ENCODE measurements at places on chromosomes 7 and 10. TPM values are rescaled to one million over a fixed set of nuclear protein-coding genes. Genes with fewer than 3 reads are reported as not detected.

GRCh38 chr10:48516911-48517310 lies 88.0 kb downstream of the ARHGAP22 start:
- no peak for DNase-seq

- no peak for DNase-seq
These were observed 30.3 kb downstream of the GSTO2 start for GRCh38 chr10:104299031-104299904.

DNA sequence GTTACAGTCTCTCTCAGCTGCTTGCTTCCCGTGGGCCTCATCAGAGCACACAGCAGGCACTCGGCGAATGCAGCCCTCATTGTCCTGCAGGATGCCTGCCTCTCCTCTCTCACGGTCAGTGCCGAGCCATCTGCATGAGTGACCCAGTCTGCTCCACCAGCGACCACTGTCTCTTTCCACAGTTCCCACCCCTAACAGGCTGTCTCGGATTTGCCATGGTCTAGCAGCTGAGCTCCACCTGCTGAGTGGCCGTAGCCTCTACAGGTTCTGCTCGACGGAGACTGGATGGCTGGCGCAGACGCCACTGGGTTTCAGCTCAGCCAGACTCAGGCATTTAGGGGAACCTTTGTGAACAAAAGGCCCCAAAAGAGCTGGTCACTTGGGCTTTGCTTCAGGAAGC lies 209.4 kb upstream of the FOXK1 start:
- no peak for DNase-seq

- DNase-seq: no peak
These were observed 26.0 kb downstream of the CYTH3 start for GRCh38 chr7:6246251-6246917.

GRCh38 chr7:52659178-52659577 lies 376.3 kb upstream of the POM121L12 start:
- DNase-seq: no peak

DNA sequence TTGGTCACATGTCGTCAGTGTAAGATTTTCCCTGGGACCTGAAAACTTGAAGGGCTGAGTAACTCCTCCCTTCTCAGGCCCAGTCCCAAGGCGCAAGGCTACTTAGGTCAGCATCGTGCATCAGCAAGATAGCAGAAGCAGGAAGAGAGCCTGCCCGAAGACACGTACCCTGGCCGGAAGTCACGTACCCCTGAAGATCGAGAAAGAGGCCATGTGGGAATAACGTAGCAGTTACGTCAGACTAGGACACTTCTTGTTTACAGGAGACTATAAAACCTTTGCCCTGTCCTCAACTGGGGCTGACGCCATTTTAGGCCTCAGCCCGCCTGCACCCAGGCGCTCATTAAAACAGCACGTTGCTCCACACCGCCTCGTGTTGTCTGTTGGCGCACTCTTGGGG lies 114.3 kb upstream of the GALNT17 start:
- no peak for DNase-seq

DNA sequence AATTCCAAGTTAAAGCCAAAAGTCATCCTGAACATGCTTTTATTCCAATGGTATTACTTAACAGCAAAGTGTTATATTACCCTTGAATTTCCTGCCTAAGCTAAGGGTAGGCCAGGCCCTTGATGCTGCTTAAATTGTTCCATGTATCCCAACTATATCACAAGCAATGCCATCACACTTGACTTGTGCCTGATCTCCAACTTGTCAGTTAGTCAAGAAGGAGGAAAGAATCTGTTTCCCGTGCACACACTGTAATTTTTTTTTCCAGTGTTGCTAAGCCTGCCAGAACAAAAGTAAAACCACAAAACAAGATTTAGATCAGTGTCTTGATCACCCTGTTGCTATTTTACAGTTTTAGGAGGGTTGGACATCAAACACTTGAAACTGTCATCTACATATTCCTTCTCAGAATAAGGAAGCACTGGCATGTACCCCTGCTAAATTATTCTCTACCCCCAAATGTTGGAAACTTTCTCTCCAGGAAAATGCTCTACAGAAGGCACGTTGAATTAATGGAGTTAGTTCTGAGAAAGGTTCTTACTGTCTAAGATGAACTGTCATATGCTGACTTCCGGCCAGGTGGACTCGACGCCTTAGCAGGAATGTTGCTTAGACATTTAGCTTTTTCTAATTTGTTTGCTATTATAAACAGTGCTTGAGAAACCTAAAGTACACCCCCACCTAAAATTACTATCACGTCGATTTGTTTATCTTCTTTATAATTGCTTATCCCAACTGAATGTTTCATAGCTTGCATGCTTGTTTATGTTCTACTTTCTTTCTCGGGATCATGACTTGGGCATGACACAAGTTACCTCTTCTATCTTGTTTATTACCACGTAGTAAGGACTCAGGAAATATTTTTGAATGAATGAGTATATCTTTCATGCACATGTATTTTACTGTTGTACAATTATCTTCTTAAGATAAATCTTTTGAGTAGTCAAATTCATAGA lies 105.5 kb upstream of the ZNF438 start:
- no peak for DNase-seq

DNA sequence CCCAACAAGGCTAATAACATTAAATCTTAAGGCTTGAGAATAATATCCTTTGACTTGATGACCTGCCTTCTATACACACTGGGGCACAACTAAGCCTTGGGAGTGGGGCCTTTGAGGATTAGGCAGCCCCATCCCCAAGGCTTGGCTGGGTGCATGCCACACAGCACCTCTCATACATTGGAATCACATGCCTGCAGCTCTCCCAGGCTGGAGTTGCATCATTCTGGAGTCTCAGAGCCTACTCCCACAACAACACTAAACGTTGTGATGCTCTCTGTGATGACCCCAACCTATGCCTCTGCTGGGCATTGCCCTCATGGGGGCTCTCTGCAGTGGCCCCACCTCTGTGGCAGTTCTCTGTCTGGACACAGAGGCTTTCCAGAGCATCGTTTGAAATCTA lies 31.9 kb upstream of the SGCE start:
- no peak for DNase-seq

DNA sequence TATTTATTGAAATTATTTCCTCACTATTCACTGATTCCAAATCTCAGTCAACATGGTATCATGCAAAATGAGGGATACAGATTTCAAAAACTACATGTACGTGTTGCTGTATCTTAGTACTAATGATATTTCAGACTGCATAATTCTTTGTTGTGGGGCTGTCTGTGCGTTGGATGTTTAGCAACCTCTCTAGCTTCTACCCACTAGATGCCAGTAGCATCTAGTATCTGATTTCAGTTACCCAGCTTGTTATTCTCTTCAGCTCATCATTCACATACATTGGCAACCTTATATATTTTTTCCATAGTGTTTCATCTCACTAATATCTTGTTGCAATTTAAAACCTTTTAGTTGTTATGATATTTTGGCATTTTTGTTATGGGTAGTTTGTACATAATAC lies 22.5 kb upstream of the WASL start:
- no peak for DNase-seq

- DNase-seq: peak; percentile 48
These were observed 99.5 kb downstream of the HIP1 start for GRCh38 chr7:75639071-75639885.

DNA sequence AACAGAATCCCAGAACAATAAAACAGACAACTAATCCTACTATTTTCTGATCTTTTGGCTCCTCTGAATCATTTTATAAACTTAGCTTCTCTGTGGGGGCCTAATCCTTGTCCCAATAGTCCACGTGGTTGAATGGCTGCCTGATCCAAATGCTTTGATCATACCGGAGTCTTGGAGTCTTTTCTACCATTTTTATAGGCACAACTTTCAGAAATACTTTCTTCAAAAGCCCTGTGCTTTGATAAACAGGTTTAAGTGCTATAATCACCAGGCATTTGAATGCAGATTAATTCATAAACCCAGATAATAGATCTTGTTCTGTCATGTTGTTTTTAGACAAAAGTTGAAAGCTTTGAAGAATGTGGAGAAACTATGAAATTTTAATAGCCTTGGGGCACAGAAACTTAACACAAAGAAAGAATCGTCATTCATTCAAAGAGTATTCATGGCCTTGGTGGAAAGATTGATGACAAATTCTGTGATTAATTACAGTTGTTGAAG lies 163.7 kb downstream of the AHR start:
- no peak for DNase-seq

- DNase-seq: no peak
These were observed 118.4 kb downstream of the ABCA13 start for GRCh38 chr7:48289656-48290055.

DNA sequence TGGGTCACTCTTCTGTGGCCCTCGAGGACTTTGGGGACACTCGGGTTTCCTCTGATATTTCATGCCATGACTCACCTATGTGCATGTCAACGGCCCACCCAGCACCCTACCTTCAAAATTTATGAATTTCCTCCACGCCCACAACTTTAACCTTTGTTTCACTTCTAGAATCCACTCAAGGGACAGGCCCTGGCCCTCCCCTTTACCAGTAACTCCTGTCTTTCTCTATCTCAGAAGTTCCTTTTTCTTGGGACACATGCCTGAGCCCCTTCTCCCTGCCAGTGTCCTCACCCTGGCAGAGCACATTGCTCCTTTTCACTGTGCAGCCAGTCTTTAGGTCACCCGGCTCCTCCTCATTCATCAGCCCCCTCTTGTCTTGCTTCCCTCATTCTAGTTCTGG lies 282.5 kb upstream of the KLF6 start:
- DNase-seq: peak; percentile 44

GRCh38 chr7:69654381-69654780 lies 56.1 kb downstream of the AUTS2 start:
- no peak for DNase-seq

DNA sequence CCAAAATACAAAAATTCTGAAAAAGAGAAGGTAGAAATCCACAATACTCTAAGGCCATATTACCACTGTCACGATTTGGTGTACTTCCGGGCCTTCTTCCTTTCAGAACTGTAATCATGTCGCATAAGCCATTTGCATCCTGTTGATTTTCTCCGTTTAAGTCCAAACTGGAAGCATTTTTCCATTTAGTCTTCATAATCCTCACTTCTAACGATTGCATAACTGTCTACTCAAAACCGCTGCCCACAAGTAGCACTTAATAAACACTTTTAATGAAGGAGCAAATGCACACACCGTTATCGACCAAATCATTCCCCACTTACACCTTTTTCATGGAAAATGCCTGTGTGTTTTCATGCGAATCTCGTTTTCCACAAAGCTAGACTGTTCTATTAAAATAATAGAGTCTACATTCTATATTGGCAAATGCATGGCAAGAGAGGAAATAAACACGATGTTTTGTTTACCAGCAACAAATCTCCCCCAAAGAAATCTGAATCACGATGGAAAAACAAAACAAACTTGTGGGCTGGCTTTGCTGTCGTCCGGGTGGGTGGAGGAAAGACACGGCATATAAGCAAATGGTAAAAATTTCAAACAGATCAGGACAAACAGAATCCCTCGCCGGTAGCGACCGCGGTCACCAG lies 1.0 kb downstream of the ATE1 start:
- DNase-seq: no peak

DNA sequence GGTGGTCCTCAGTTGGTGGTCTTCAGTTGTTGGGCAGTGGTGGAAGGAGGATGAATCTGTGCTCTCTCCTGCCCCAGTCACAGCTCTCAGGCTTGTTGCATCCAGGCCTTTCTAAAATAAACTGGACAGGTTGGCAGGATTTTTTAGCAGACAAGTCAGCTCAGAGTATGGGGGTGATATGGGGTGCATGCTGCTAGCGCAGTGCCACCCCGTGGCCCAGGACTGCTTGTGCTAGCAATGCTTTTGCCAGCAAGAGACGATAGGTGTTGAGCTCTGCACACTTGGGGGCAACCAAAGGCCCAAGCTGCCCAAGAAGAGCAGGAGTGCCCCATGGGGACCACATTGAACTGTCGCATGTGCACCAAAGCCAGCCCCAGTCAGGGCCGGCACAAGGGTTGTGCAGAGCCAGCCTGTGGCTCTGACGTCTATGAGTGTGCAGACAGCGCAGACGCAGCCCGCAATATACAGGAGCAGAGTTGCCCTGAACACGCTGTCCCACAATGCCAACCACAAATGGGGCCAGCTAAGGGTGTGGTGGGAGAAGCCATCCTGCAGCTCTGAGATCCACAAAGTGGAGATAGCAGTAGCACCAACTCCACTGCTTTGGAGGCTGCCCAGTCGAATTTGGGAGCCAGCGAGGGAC lies 49.8 kb upstream of the PDSS1 start:
- no peak for DNase-seq

DNA sequence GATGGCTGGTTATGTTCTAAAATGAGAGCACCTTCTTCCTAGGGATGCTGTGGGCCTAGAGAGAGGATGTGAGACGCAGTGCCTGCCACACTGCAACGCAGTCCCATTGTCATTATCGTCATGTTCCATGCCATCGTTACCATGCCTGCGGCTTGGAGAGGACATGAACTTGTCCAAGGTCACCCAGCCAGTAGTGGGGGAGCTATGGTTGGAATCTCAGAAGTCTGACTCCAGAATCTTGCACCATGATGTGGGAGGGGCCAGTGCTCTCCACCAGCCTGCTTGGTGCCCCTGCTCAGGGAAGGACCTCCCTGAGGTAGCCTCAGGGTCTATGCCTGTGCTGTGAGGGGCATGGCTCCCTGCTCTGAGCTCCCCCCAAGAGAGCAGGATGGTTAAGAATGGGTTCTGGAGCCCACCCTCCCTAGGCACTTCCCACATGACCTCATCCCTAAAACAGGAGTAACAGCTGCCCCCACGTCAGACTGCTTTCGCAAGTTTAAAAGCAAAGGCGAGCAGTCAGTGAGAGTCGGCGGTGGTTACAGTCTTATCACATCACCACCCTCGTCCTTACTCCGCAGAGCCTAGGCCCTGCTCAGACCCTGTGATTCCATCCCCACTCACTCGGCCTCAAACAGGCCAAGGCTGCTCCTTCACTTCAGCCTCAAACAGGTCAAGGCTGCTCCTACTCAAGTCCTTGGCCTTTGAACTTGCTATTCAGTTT lies 50.4 kb downstream of the HABP2 start:
- DNase-seq: no peak

- no peak for DNase-seq
These were observed 69.8 kb upstream of the DNAJB12 start for GRCh38 chr10:72424561-72424960.

ATOH7 gene
- not detected for total RNA-seq

ADCY1 gene
- 58.9 TPM for total RNA-seq

CRYGN gene
- 0.53 TPM for total RNA-seq

TMEM229A gene
- total RNA-seq: not detected

UTF1 gene
- not detected for total RNA-seq

FXYD4 gene
- total RNA-seq: not detected

Measured in activated T-cell treated with anti-CD3 and anti-CD28 coated beads, Interleukin-2, amount 50 U/mL, for 72 hours (primary cell).